ENCODE measurements at places on chromosomes 1 and 21. TPM values are rescaled to one million over a fixed set of nuclear protein-coding genes. Genes with fewer than 3 reads are reported as not detected.

The AZIN2 gene
- 1.2 TPM for total RNA-seq

The MYOG gene
- total RNA-seq = not detected

The GIPC2 gene
- total RNA-seq = 0.16 TPM

The ARHGAP29 gene
- total RNA-seq = not detected

The PRAMEF20 gene
- total RNA-seq = not detected

The TMEM82 gene
- not detected for total RNA-seq

The CHRM3 gene
- 0.56 TPM for total RNA-seq

The SYNC gene
- not detected for total RNA-seq

The SYT6 gene
- total RNA-seq = not detected

The TNFRSF8 gene
- 41.5 TPM for total RNA-seq

The PIAS3 gene
- 33.5 TPM for total RNA-seq

The KRTAP7-1 gene
- total RNA-seq = not detected

The E2F2 gene
- total RNA-seq = 23.2 TPM

The HSPB7 gene
- not detected for total RNA-seq

The GPR61 gene
- not detected for total RNA-seq

The OR6N1 gene
- not detected for total RNA-seq

The PEAR1 gene
- 0.09 TPM for total RNA-seq

All from activated naive CD4-positive, alpha-beta T cell treated with anti-CD3 and anti-CD28 coated beads, Interleukin-2, amount 50 U/mL, for 72 hours (primary cell).